T follicular helper cell (primary cell): ENCODE measurements at places on chromosomes 11 and 22.

- no peak for DNase-seq
Observed at GRCh38 chr11:117073539-117073938, 24.7 kb downstream of the SIK3 start.

DNA sequence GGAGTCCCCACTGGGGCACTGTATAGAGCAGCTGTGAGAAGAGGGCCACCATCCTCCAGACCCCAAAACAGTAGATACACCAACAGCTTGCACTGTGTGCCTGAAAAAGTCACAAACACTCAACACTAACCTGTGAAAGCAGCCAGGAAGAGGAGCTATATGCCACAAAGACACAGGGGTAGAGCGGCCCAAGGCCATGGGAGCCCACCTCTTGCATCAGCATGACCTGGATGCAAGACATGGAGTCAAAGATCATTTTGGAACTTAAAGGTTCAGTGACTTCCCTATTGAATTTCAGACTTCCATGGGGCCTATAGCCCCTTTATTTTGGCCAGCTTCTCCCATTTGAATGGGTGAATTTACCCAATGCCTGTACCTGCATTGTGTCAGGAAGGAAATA, 29.7 kb upstream of the CYB5R3 start:
- DNase-seq, result no peak

- DNase-seq, result no peak
Observed at GRCh38 chr22:43435851-43436811, 24.3 kb downstream of the MPPED1 start.

GRCh38 chr22:48276994-48277867, 1514.8 kb downstream of the TBC1D22A start:
- no peak for DNase-seq

DNA sequence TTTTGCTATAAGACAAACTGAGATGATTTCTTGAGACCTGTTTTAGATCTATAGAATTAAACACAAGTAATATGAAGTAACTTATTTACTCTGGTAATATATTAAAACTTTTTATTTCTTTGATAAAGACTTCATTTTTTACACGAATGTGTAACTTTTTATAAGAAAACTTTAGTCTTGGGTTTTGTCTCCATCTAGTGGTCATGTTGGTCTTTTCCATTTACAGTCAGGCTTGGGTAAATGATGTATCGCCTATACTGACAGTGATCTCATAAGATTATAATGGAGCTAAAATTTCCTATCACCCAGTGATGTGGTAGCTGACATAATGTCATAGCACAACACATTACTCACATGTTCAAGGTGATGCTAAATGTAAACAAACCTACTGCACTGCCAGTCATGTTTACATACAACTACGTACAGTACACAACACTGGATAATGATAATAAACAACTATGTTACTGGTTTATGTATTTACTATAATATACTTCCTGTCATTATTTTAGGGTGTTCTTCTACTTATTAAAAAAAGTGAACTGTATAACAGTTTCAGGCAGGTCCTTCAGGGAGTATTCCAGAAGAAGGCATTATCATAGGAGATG, 7.5 kb upstream of the C11orf97 start:
- DNase-seq, result no peak

DNA sequence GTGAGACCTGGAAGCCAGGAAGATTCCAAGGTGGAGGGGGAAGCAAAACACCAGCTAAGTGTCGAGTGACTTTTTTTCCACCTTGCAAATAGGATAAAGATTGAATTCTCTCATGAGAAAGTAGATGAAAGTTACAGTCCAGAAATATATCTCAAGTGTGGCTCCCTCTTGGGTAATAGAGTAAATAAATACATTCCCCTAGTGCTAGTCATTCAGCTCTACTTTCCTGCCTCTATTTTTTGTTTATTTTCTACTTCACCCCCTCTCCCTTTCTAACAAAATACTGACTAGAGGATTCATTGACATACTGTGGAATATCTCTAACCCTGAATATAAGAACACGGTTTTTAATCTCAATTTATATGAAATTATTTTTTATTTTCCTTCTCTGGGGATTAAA, 19.2 kb upstream of the OOSP4B start:
- DNase-seq, result no peak

- no peak for DNase-seq
Observed at GRCh38 chr22:37796079-37796478, 11.7 kb upstream of the GCAT start.

DNA sequence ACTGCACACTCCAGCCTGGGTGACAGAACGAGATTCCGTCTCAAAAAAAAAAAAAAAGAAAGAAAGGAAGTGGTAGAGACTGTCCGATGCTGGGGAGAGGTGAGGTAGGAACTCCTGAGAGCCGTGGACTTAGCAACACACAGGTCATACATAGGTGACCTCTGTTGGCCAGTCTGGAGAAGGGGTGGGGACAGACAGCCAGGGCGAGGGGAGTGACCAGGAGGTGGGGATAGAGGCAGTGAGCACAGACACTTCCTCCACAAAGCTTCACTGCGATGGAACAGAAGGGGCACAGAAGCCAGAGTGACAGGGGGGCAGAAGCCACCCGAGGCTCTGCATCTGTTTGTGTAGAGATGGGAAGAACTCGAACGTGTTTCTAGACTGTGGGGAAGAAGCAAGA, 47.1 kb downstream of the MYH9 start:
- no peak for DNase-seq

- DNase-seq, result no peak
Observed at GRCh38 chr11:133366147-133366546, 166.2 kb downstream of the OPCML start.

GRCh38 chr22:39616781-39617180, 46.2 kb downstream of the CACNA1I start:
- DNase-seq, result no peak
